ENCODE measurements at places on chromosomes 7 and 10.

GRCh38 chr7:67900456-67900855, 903.8 kb downstream of the TYW1 start:
- no peak for DNase-seq

GRCh38 chr7:155483245-155483644, 25.3 kb downstream of the EN2 start:
- DNase-seq: no peak

DNA sequence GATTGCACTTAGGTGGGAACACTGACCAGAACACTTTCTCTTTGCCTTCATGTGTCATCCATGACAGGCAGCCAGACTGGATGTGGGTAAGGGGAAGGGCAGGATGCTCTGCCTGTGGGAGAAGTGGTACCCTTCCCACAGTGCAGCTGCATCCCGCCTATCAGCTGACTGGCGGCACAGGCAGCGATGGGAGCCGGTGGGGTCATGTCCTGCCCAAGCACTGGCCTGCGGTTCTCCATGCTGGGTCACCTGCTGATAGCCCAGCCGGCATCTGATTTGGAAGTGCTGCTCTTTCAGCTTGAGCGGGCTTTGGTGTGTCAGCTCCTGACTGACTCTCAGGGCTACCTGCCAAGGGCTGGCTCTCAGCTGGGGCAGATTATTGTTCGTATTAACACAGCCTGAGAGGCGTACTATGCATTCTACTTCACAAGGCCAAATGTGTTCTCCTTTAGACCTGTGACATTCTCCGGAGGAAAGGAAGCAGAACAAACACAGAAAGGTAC, 105.2 kb upstream of the PDLIM1 start:
- DNase-seq: no peak

DNA sequence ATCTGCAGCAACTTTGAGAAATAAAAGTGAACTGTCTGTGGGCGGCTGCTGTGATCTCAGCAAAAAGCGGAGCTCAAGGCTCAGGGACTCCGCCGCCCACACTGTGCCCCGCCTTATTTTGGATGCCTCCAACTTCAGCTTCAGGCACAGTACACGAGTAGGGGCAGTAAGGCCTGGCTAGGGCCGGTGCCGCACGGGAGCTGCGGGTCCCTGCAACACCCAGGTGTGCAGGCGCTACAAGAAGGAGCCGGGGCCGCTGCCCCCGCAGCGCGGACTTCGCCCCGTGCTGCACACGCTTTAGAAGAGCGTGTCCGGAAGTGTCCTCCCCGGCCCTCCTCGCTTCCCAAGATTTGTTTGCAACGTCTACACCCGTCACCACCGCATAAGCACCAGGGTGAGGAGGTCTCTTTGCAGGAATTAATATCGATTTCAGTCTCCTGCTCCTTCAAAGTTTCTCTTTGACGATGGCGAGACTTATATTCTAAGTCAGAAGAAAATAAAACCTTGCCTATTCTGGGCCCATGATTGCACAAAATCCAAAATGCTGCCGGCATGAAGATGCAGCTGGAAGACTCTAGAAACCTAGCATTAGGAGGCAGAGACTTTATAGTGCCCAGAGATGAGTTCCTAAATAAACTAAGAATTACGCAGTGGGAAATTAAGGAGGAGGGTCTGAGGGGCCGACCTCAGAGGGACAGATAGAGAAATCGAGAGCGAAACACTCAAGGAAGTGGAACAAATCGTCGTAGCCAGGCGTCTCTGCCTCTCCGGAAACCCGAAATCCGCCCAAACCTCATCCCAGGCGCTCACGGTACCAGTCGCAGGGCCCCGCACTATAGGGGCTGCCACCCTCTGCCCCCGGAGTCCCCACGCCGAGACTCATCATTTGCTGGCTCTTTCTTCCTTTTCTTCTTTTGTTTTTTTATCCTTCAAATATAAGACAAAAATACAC, 6.4 kb downstream of the VAX1 start:
- DNase-seq: no peak

- no peak for DNase-seq
Measured at GRCh38 chr7:41292487-41292886, 410.4 kb downstream of the INHBA start.

Data from activated T-cell treated with anti-CD3 and anti-CD28 coated beads for 48 hours (primary cell).